ENCODE measurements at places on chromosomes 4 and X. TPM values are rescaled to one million over a fixed set of nuclear protein-coding genes. Genes with fewer than 3 reads are reported as not detected.

Gene ZDHHC9
- total RNA-seq: 13.0 TPM

- no peak for DNase-seq
These were observed 1028.4 kb upstream of the INTU start for GRCh38 chr4:126604268-126604867.

Gene RAI2
- total RNA-seq: 23.8 TPM

Gene PAK3
- 1.5 TPM for total RNA-seq

DNA sequence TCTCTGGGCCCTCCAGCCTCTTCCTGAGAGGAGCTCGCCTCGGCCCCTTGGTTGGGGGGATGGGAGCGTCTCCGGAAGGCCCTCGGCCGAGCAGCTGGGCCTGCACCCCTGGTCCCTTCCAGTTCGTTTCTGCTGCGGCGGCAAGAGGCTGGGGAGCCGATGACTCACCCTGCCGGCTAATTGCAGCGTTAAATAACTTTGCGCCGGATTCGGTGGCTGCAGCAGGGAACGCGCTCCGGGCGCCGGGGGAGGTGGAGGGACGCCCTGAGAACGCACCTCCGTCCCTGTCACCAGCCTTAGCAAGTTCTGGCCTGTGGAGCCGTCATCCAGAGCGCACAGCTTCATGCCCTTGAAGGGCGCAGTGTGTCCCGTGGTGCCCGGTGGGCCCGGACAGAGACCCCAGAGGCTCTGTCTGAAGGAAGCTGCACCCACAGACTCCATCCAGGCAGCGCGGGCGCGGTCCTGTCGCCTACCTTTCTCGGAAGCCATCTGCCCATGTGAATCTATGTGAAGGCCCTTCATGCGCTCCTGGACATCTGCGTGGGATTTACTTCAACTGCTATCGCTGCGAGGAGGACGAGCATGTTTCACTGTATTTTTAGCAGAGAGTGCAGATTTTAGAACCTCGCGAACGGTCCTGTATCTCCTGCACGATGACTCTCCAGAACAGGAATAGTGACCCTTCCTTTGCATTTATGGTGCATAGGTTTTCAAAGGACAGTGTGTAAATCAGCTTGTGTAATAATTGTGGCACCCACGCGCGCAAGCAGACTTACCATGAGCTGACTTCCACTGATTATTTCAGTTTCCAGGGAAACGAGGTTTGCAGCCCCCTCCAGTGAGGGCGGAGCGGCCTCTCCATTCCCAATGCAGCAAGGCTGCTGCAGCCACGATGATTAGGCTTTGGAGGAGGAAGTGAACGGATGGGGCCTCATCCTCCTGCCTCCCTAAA lies 1.7 kb upstream of the TMEM271 start:
- no peak for DNase-seq

Gene PPBP
- total RNA-seq: not detected

Gene SCML1
- total RNA-seq: 12.5 TPM

GRCh38 chr4:166121897-166122296 lies 248.9 kb downstream of the TLL1 start:
- DNase-seq: no peak

DNA sequence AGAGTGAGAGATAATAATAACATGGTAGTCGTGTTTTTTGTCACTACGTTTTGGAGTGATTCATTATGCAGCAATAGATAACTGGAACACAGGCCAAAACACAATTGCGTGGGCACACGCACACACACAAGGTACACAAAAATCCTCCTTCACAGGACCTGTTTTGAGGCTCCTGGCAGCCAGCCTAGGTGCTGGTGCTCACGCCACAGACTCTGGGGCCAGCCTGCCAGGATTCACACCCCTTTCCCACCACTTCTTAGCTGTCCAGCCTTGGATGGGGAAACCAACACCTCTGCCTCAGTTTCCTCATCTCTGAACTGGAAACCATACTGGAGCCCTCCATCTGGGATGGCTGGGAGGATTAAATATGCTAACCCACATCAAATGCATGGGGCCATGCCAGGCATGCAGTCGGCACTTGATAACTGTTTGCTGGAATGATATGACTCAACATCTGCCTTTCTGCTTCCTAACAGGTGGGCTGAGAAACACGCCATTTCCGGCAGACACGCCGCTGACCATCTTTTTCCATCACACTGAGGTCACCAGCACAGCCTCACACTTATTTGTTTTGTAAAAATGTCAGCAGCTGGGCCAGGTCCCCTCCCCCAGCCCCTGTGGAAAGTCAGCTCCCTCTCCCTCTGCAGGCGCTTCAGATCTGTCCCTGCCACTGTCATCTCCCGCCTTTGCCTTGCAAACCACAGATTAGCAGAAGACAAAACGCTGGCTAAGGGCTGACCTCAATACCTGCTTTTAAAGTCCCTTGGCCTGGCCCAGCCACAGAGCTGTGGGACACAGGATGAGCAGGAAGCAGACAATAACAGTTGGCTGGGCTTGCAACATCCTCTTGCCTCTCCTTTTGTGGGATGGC lies 237.5 kb downstream of the BCOR start:
- peak; percentile 68 for DNase-seq

Gene ZXDA
- 6.1 TPM for total RNA-seq

- DNase-seq: no peak
These were observed 20.0 kb downstream of the DIAPH2 start for GRCh38 chrX:96704629-96705028.

DNA sequence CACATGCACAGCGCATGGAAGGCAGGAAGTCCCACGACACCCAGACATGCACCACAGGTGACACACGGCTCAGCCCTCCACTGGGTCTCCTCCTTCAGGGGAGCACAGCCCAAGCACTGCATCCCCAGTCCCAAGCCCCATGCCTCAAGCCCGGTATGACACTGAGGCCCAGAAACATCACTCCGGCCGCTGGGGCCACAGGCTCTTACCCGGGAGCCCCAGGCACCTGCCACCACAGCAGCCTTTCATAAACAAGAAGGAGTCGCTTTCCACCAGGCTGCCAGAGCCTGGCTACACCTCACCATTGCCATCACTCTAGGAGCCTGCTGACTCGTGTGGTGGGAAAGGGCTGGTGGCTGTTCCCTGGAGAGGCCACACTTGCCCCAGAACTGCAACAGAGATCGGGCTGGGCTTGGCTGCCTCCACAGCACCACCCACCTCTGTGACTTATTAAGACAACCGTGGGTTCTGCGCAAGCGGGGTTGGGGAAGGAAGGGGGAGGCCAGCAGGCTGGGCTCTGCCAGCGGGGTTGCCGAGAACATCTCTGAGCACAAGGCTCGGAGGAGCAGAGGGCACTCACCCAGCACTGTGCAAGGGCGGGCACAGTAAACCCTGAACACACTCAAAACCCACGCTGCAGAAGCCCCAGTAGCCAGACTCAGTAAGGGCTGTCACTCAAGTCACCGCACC lies 4.5 kb downstream of the HAUS7 start:
- no peak for DNase-seq

Gene S100G
- total RNA-seq: not detected

GRCh38 chrX:18973527-18974192 lies 10.3 kb downstream of the PHKA2 start:
- no peak for DNase-seq
